ENCODE measurements at places on chromosomes 16 and 17.
A peak's percentile ranks its signal among the peaks of the same experiment; 100 is the strongest.

GRCh38 chr16:49723310-49723709 is 132.6 kb downstream of the ZNF423 start:
- no peak for DNase-seq

- DNase-seq: peak; percentile 26
Measured at GRCh38 chr17:64213995-64214811, 48.9 kb downstream of the TEX2 start.

GRCh38 chr17:288802-289356 is 63.7 kb downstream of the RPH3AL start:
- DNase-seq: no peak

DNA sequence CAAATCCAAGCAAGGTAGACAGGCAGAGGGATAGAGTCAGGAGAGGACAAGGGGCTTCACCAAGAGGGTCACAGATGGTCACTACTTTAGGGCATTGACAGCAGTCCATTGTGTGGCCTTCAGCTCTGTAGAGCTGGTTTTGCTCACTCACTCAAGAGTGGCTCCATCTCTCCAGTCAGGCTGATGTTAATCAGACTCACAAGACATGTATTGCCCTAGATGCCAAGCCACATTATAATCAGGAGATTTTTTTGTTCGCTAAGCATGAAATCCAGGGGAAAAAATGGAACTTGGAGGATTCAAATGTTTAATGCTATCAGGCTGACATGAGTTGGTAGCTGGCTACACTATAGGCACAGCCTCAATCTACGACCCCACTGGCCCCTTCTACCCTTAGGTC is 32.5 kb downstream of the CD300LF start:
- no peak for DNase-seq

GRCh38 chr17:2207815-2208515 is 95.6 kb downstream of the SMG6 start:
- DNase-seq: no peak

GRCh38 chr17:17675925-17676534 is 5.2 kb upstream of the RAI1 start:
- no peak for DNase-seq

- DNase-seq: no peak
Measured at GRCh38 chr16:81481207-81481821, 36.7 kb downstream of the CMIP start.

DNA sequence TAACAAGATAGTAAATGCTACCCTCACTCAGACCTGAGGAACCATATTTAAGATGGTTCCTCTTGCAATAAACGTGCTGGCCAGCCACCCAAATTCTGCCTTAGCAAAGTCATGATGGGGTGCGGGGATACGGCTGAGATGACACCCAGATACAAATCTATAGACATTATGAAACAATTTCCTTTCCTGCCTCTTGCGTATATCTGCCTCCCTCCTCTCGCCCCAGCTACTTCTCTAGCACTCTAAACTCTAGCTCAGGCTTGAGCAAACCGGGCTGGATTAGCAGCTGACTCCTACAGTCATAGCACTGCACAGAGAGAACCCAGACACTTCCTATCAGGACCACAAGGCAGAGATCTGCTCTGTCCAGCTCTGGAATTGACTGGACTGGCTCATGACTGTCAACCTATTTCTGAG is 22.3 kb downstream of the CD300LF start:
- DNase-seq: no peak

- DNase-seq: no peak
Measured at GRCh38 chr16:23424292-23424958, 28.6 kb downstream of the COG7 start.

- DNase-seq: no peak
Measured at GRCh38 chr16:3401719-3402397, 843 bp downstream of the ZNF174 start.

DNA sequence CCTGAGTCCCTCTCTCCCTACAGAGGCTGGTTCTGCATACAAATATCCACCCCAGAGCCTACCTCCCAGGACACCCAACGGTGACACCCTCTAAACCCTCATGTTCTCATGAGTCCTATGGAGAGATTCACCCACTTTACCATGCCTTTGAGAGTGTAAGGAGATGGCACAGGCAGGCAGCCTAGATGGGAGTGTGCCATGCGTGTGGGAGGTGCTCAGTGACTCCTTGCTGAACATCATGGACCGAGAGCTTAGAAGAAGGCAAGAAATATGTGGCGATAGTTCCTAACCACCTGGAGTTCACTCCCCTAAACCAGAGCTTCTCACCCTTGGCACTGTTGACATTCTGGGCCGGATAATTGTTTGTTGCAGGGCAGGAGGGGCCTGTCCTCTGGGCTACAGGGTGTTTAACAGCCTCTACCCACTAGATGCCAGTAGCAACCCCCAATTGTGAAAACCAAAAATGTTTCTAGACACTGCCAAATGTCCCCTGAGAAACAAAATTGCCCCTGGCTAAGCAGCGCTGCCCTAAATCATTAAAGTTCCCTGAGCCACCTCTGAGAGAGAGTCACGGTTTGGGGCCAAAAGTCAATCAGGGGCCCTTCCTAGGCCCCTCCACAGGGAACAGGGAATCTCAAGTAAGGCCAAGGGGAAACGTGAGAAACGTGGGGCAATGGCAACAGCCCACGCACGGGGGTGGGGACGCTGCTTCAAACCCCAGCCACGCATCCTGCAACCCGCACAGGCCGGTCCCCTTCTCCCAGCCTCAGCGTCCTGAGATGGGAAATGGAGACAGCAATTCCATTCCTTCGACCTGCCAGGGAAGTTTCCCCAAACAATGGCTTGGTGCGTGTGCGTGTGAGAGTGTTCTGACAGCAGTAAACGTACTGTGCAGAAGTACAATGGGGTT is 66.8 kb downstream of the C16orf78 start:
- DNase-seq: no peak

DNA sequence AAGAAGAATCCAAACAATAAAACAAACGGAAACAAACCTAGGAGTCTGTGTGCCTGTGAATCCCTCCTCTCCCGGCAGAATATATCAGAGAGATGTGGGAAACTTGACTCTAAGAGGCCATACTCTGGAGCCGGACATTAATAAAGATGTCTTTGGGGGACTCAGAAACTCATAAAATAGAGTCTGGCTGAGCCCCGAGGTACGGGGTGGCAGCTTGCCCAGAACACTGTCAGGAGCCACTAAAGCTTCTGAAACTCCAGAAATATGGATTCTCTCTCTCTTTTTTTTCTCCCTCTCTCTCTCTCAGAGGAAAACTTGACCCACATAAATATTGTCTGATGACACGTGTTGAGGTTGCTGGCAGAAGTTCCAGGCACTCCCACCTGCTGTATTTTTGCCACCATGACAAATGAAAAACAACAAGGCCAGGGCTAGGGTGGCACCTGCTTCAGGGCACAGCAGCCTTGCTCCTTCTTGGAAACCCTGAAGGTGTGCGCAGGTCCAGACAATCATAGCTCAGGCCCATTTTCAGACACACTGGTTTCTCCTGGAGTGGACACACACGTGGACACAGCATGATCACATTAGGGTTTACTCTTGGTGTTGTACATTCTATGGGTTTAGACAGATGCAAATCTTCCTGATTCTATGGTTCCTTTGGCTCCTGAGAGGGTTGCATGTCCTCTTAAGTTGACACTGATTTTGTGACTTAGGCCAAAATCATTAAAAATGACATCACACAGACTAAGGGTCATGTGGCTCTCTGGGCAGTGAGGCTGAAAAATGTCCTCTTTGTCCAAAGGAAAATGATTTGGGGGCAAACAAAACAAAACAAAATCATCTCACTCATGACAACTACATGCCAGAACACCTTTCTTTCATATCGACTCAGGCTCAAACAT is 282.6 kb upstream of the IRX3 start:
- DNase-seq: peak; percentile 2

- DNase-seq: no peak
Measured at GRCh38 chr17:39462631-39463375, 1.5 kb downstream of the CDK12 start.

GRCh38 chr16:27779641-27780164 is 229.8 kb downstream of the KATNIP start:
- DNase-seq: peak; percentile 41

DNA sequence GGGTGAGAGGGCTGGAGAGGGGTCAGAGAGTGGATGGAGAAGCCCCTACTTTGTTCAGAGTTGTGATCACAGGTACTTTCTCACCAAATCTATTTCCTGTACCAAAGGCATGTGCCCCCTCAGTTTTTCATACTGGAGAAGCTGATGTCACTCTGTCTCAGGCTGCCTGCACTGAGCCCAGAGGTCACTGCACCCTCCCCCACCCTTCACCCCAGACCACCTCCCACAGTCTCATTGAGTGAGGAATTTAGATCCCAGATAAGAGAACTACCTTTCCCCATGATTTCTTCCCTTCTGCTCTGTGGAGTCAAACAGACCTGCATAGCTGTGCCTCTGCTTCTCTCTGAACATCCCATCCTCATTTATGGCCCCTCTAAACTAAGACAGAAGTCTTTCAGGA is 140.0 kb upstream of the IRX6 start:
- no peak for DNase-seq

DNA sequence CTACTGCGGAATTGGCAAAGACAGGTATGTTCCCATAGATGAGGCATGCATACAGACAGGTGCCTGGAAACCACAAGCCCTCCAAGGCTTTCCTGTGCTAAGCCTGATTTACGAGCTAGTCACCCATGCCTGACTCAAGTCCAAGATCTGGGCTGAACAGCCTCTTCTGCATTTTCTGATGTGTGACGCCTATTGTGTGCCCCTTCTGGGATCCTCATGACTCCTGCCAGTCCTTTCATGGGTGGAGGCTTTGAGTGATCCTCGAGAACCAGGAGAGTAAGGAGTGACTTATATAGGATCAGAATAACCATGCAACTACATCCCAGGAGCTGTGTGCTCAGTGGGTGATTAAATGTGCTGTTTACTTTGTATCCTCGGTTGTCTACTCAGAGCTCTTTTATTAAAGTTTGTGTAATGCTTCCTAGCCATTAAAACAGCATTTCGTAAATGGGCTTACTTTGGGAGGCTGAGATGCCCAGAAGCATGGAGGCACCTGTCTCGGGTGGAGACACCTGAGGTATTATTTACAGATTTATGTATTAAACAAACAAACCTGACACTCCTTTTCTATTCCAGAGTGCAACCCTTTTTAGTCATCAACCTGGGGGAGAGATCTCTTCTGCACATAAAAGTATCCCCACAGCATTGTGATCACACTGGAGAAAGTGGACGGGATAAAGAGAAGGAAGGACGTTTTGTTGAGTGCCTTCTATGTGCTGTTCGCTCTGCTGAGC is 373.0 kb upstream of the DYNLRB2 start:
- no peak for DNase-seq

- no peak for DNase-seq
Measured at GRCh38 chr16:70805787-70806186, 4.8 kb upstream of the VAC14 start.
